HT1080 (cell line): ENCODE measurements at places on chromosomes 3 and 15.

- DNase-seq, result no peak
Observed at GRCh38 chr3:46677411-46677726, 16.1 kb downstream of the ALS2CL start.

- no peak for DNase-seq
Observed at GRCh38 chr15:84816694-84817465, at the start of gene ALPK3. Gene ALPK3, plus strand, starts transcription at chr15:84817356. Its CDS starts 97 bp downstream, at chr15:84817453.

DNA sequence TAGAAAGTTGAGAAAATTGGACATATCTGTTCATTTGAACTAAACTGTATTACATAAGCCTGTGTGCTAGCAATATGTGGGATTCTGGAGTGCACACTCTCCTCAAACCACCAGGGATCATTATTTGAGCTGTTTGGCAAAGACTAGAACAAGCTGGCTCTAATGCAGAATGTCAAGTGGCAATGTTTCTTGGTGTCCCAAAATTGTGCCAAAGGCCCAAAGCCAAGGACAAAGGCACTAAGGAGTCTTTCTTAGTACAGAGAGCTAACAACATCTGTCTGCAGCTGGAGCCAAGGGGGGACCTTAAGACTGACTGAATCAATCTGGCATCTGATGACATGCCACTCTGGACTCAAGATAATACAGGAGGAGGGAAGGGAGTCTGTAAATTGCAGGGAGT, 76.7 kb upstream of the STRIT1 start:
- no peak for DNase-seq

- peak; percentile 65 for DNase-seq
Observed at GRCh38 chr3:196274585-196274984, 12.9 kb downstream of the PCYT1A start.

DNA sequence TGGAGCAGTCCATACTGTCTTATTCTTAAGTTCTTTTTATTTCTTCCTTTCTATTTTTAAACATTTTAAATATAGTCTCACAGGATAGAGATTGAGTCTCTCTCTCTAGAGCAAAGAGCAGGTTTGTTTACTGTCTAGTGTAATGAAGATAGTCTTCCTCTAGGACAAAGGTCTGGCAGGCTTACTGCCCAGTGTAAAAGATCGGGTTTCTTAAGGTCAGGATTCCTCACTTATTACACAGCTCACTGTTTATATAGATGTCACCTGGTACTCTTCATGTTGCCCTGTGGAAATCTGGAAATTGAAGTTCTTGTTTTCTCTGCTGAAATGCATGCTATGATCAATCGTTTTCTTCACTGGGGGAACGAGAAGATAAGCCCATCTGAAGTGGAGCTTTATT, 76.0 kb downstream of the ZBBX start:
- no peak for DNase-seq

GRCh38 chr15:80573606-80574005, 121.5 kb upstream of the ABHD17C start:
- no peak for DNase-seq

DNA sequence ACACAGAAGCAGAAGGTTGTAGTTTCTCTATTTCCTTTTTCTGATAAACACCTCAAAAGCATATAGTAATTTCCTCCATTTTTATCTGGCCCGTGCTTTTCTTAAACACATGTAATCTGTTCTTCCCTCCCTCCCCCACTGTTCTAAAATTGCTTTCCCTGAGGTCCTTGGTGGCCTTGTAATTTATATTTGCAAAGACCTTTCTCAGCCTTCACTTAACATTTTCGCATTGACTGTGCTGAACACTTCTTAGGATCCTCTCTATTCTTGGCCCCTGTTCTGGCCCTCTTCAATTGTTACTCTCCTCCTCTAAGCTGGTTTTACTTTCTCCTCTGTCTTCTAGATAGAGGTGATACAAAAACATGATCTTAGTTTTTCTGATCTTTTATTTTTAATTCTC, 28.3 kb downstream of the GAP43 start:
- no peak for DNase-seq

DNA sequence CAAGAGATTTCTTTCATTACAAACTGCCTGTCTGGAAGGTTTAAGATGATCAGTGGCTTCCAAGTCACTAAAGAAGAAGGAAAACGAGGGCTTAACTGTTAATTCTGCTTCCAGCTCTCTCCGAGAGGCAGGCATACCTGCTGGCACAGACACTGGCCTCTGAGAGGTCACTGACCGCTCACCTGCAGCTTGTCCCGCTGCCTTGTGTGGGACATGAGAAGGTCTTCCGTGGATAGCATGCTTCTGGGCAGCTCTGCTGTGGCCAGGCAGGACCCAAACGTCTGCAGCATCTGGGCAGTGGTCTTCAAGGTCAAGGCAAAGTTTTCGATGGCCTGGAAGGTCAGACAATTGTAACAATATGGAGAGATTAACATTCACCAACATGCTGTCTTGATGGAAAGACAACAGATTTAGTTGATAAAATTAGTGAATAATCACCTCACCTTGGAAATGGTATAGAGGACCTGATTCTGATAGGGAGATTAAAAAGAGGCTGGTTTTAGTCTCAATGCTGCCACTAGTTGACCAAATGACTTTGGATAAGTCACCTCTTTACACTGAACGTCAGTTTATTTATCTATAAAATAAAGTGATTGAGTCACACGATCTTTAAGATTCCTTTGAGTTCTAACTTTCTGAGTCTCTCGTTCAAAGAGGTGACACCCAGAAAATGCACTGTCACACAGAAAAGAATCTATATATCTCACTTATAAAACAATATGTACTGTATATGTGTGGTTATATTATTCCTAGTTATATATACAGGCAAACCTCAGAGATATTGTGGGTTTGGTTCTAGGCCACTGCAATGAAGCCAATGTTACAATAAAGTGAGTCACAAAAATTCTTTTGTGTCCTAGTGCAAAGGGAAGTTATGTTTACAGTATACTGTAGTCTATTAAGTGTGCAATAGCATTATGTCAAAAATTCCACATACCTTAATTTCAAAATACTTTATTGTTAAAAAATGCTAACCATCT, 65.1 kb downstream of the B3GNT5 start:
- DNase-seq, result peak; percentile 60

- no peak for DNase-seq
Observed at GRCh38 chr3:39541917-39542329, 74.4 kb downstream of the MOBP start.

- DNase-seq, result no peak
Observed at GRCh38 chr3:134255404-134255803, 4.7 kb upstream of the RYK start.

GRCh38 chr3:124885466-124886167, 1.5 kb downstream of the ITGB5 start:
- DNase-seq, result peak; percentile 36

- DNase-seq, result no peak
Observed at GRCh38 chr15:69275933-69276560, 22.7 kb upstream of the PAQR5 start.

- DNase-seq, result no peak
Observed at GRCh38 chr15:61157933-61158332, 71.2 kb downstream of the RORA start.

- no peak for DNase-seq
Observed at GRCh38 chr15:76358453-76358852, 21.9 kb downstream of the ISL2 start.

DNA sequence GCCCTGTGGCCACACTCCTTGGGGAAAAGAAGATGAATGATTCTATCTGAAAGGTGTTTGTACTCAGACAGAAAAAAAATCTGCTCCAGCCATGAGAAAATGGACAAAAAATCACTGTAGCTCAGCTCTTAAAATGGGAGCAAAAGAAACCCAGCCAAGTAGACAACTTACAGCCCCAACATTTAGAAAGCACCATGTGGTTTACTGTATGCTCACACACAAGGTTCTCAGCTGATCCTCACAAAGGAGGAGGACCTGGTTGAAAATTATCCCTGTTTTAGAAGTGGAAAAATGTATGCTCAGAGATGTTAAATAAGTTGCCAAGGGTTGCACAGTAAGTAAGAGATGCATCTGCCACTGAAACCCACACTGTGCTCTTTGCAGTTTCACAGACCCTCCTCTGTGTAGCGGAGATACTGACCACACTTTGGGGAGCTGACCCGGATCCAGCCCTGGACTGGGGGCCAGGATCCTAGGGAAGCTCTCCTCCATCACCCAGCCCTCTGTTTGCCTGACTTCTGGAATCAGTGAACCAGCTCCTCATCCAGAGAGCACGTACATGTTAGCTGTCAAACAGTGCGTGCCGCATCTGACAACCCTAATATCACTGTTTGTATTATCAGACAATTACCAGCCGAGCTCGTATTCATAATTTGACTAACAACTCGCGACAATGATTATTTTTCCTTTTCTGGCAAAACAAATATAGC, 32.7 kb upstream of the TPRG1 start:
- DNase-seq, result no peak

- DNase-seq, result no peak
Observed at GRCh38 chr15:95784508-95784907, 546.0 kb upstream of the NR2F2 start.

- DNase-seq, result peak; percentile 100
Observed at GRCh38 chr15:66883284-66883911, 181.4 kb downstream of the SMAD6 start.

DNA sequence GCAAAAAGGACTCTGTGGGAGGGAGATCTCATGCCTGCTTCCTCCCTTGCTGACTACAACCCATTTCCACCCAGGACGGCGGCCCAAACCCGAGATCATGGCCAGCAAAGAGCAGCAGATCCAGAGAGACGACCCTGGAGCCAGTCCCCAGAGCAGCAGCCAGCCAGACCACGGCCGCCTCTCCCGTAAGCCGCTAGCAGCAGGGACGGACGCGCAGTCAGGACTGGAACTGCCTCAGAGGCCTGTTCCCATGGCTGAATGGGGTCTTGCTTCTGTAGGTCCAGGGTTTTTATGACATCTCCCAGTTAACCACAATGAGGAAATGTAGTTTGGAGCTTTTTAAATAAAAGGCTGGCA, 67.2 kb downstream of the BOC start:
- DNase-seq, result no peak

GRCh38 chr3:74633021-74633420, 18.6 kb upstream of the CNTN3 start:
- no peak for DNase-seq

DNA sequence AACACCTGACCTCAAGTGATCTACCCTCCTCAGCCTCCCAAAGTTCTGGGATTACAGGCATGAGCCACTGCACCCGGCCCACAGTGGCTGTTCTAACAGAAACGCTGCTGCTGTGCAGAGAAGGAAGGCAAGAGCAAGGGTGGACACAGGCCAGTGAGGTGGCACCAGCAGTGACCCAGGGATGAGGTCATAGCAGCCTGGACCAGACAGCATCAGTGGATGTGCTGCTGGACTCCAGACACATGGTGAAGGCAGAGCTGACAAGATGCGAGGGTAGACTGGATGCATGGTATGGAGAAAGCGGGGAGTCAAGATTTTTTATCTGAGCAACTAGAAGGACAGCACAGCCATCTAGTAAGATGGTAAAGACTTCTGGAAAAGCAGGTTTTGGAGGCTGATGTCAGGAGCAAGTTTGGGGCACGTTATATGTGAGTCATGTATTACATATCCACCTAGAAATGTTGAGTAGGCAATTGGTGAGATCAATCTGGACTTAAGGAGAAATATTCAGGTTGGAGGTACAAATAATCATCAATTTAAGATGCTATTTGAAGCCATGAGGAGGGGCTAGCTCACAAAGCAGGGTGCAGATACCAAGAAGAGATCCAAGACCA, 22.1 kb upstream of the TJP1 start:
- peak; percentile 42 for DNase-seq

GRCh38 chr15:101088271-101088670, 163.6 kb downstream of the CHSY1 start:
- DNase-seq, result no peak

- peak; percentile 66 for DNase-seq
Observed at GRCh38 chr3:48548729-48549705, 7.6 kb downstream of the PFKFB4 start.

DNA sequence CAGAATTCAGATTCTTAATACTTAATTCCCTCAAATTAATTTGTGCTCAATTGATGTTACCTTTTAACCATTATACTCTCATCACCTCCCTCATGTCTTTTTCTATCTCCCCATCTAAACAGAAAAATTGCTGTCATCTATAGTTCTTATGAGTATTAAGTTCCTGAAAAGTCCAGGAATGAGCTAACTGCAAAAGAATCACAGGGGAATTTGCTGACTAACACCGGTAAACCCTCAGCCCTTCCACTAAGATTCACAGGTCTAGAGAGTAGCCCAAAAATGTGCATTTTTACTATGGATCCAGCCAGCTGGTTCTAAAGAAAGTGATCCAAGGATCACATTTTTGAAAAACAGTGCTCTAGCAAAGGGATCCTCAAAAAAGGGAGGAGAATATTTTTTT, 67.0 kb downstream of the SETD2 start:
- peak; percentile 69 for DNase-seq

DNA sequence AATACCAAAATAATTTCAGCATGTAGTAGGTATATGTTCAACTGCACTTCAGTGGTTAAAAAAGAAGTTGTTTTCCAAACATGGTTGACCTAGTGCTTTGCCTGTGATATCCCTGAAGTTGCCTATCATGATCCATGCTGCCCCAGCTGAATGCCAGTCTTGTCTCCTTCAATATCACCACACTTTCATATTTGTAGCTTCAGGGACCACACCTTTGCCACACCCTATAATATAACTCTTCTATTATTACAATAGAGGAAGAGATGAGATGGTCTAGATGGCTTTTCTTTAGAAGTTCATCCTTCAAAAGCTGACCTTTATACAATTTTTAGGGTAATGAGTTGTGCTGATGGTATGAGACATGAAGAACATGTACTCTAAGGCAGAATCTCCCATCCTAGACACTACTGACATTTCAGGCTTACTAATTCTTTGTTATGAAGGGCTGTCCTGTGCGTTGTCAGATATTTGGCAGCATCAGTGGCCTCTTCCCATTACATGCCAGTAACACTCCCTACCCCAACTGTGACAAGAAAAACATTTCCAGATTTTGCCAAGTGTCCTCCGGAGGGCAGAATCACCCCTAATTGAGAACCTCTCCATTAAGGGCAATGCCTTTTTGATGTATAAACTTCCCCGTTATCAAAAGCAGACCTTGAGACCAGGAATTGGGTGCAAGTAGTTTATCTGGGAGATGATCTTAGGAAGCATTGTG, 76.2 kb upstream of the PLCL2 start:
- DNase-seq, result no peak

DNA sequence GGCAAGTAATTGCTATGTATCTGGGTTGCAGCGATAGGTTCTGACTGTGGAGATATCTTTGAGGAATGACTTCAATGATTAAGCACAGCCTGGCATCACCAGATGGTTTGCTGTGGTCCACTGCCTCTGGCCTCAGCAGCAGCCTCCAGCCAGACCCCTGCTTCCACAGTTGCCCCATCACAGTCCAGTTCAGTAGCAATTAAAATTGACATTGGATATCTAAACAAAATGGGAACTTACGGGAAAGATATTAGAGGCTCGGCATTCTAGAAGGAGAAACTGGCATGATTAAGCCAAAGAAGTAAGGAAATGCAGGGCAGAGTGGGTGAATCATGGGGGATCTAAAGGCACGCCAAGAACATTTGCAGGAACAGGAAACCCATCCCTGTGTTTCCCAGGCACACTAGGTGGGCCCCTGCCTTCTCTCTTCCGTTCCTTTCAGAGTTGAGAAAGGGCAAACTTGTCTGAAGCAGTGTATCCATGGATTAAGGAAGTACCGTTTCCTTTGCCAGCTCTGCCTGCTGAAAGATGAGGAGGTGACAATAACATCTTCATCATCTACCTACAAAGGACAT, 36.3 kb upstream of the SH3BP5 start:
- DNase-seq, result peak; percentile 68
